Astrocyte of the spinal cord (primary cell): ENCODE measurements at places on chromosomes 13 and 19.
A peak's percentile ranks its signal among the peaks of the same experiment; 100 is the strongest.

DNA sequence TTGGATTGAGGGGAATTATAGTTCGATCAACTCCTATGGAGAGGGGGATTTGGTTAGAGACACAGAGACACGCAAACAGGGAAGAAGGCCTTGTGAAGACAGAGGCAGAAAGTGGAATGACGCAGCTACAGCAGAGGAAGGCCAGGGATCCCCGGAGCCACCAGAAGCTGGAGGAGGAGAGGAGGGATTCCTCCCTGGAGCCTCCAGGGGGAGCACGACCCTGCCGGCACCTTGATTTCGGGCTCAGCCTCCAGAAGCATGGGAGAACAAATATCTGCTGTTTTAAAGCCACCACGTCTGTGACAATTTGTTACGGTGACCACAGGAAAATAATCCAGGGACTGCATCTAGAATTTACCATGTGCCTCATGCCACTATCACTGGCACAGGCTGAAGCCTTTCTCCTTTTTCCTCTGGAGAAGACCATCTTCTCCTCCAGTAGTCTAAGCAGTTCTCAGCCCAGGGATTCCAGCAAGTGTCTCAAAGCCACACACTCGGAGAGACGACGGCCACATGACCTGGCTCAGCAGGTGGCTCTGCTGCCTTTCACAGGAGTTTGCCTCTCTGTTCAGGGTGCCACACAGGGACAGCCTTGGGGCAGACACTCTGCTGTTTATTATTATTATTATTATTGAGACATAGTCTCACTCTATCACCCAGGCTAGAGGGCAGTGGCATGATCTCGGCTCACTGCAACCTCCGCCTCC lies 39.9 kb upstream of the CCNE1 start:
- peak; percentile 22 for DNase-seq

GRCh38 chr13:111326621-111326965 lies 6.2 kb downstream of the TEX29 start:
- no peak for DNase-seq

DNA sequence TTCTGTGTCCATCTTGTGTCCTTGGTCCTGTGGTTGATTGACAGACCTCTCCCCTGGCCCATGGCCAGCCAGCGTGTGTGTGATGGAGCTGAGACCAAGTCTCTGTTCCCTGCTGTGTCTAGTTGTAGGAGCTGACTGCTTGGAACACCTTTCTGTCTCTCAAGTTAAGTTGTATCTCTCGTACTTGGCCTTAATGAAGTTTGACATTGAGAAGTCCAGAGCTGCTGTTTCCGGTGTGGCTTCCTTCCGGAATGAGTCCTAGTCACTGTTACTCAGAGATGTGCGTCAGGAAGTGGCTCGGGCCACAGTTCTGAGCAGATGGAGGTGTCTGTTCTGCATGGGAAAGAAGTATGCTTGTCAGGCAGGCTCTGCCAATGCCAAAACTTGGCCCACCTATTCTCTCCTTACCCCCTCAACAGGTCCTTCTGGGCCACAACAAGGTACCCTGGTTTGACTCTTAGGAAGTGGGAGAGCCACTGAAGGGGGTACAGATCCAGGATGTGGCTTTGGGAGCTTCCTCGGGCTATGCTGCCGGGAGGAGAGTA lies 54.3 kb downstream of the GATAD2A start:
- DNase-seq: peak; percentile 60

DNA sequence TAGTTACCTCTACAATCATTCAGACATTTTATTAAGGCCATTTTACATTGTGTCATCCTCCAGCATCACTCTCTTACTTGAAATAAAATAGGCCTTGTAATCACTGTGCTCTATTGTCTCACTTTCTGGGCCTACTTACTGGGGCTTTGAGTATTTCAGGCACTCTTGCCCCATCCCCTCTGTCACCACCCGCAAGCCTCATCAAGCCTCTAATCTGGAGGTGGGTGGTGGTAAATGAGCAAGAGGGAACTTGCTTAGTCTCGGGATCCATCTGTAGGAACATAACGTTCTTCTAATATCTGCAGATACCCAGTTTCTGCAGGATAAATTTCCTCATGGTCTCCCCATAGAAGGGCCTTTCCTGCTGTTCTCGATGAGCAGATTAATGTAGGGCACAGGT lies 19.4 kb upstream of the GPR18 start:
- no peak for DNase-seq

DNA sequence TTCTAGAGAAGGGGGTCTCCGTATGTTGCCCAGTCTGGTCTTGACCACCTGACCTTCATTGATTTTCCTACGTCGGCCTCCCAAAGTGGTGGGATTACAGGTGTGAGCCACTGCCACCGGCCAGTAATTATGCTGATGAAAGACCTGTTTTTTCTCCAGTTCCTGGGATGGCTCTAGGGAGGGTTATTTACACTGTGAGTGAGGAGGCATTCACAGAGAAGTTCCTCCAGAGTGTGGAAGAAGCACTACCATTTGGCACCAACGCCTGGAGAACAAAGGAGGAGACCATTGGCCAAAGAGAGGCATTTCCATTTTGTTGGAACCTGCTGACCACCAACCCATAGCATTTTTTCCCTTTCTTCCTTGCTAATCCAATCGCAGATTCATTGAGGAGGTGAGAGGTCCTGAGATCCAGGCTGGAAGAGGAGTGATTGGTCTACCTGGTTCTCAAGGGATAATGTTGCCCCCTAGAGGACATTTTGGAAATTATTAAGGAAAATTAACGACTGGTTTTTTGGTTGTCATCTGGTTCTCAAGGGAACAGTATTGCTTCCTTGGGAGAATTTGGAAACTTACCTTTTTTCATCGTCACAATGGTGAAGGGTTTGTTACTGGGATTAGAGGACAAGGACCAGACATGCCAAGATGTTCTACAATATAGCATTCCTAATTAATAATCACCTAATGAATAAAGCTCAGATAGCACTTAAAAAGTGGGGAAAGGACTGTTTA lies 5.5 kb upstream of the SAE1 start:
- peak; percentile 71 for DNase-seq

DNA sequence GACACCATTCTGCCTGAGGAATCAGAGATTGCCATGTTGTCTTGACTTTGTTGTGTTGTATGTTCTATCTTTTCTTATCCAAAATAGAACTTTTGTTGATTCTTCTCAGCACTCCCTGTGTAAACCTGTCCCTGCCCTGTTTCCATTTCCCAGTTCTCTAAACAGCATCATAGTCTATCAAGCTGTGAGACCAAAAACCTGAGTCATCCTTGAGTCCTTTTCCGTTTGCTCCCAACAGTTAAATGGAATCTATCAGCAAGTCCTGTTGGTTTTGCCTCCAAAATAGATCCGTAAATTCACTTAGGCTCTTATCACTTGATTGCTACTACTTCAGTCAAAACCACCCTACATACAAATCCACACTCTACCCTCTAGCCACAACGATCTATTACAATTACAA lies 667.1 kb downstream of the PCDH9 start:
- peak; percentile 17 for DNase-seq

- no peak for DNase-seq
Observed at GRCh38 chr13:28357911-28358433, 137.0 kb downstream of the FLT1 start.
